ENCODE measurements at places on chromosomes 4 and X.

- DNase-seq = peak; percentile 3
Measured at GRCh38 chrX:103151799-103152198, 58.9 kb upstream of the NXF3 start.

DNA sequence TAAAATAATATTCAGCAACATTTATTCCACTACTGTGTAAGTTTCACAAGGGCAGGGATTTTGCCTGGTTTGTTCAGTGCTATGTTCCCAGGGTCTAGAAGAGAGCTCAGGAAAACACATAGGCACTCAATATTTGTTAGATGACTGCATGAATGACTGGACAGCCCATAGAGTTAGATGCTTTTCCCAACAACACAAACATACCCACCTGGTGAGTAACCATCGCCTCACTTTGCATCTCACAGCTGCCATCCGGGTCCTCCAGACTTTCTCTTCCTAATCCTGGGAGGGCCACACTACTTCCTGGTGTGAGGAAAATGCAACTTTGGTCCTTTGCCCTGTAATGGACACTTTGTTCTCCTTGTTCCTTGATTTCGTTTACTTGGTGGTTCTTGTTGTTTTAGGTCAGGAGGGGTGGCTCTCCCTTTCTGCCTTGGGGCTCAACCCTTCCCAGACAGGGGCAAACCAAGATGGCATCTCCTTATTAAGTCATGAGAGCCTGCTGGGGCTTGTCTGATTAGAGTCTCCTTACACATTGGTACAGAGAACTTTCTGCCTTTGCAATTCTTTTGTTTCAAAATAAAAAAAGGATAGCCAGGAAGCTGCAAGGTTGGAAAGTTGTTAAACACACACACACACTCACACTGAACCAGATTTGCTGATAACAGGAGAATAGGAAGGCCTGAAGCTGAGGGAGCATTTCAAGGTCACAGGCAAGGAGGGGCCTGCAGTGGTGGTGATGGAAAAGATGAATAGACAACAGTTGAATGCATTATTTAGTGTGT is 190.6 kb downstream of the MID1IP1 start:
- no peak for DNase-seq

DNA sequence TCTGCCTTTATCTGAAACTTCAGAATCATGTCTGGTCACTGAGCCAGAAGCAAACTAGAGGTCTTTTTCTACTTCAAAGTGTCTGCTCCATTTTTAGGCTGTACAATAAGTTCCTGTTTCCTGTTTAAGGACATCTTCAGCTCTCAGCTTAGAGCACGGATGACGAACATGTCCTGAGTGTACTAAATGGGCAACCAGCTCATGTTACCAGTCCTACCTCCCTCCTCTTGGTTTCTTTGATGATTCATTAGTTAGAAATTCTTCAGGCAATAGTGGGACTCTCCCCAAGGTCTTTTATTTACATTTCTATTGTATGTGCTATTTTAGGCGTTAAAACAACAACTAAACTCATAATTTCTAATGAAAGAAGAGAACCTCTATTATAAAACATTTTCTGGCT is 58.0 kb downstream of the ENPEP start:
- DNase-seq = peak; percentile 99

- no peak for DNase-seq
Measured at GRCh38 chr4:12965334-12965733, 518.8 kb downstream of the RAB28 start.

DNA sequence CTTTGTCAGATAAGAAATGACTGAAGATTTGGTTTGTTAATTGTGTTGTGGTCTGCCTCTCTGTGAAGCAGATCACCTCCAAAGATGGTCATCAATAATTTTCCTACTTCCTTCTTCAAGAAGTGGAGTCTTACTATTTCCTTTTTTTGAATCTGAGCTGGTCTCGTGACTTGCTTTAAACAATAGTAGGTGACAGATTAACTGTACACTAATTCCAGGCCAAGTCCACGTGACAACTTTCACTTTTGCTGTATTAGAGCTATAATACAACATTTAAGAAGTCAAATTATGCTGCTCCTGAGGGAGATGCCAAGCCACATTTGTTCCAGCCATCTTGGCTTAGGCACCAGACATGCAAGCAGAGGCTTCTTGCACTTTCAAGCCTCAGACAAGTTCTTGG is 393.8 kb upstream of the GRID2 start:
- DNase-seq = no peak

GRCh38 chrX:134804779-134805178 is 146.5 kb upstream of the PLAC1 start:
- no peak for DNase-seq

DNA sequence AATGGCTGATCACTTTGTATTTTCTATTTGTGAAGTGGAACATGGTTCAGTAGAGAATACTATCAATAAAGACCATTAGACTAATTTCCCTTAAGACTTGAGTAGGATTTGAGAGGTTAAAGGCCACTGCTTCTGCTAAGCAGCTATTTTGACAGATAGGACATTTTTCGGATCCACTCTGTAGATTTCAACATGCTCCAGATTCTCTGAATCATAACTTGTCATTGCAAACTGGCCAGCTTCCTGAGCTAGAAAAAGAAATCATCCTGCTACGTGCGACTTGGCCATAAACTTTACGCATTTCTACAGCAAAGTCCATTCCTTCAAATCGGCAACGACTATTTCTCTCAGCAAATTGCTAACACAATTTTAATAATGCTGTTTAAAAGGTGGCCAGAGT is 55.2 kb downstream of the MGST2 start:
- peak; percentile 62 for DNase-seq

GRCh38 chrX:119417376-119417775 is 18.2 kb downstream of the SLC25A43 start:
- DNase-seq = no peak

- DNase-seq = peak; percentile 2
Measured at GRCh38 chr4:89878611-89879010, 16.0 kb upstream of the MMRN1 start.

DNA sequence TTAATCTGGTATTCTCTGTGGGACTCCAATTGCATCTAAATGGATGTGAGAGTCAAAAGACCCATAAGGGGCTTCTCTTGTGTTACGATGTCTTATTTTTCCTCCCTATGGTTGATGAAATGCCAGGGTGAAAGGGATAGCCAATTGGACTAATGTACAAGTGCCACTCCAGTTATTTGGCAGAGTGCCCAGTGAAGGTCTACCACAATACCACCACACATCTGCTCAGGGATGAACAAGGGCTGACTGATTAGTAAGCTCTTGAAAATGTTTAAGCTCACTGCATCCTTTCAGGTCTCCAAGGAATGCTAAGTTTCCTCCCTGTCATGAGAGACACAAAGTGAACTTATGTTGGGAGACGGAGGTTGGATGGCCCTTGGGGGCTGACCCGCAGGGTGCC is 57.8 kb downstream of the HEPH start:
- DNase-seq = no peak

Data from iris pigment epithelial cell (primary cell).